ENCODE measurements at places on chromosomes 4 and X.

GRCh38 chrX:103839404-103839803 lies 7.3 kb upstream of the RAB9B start:
- DNase-seq: peak; percentile 23

DNA sequence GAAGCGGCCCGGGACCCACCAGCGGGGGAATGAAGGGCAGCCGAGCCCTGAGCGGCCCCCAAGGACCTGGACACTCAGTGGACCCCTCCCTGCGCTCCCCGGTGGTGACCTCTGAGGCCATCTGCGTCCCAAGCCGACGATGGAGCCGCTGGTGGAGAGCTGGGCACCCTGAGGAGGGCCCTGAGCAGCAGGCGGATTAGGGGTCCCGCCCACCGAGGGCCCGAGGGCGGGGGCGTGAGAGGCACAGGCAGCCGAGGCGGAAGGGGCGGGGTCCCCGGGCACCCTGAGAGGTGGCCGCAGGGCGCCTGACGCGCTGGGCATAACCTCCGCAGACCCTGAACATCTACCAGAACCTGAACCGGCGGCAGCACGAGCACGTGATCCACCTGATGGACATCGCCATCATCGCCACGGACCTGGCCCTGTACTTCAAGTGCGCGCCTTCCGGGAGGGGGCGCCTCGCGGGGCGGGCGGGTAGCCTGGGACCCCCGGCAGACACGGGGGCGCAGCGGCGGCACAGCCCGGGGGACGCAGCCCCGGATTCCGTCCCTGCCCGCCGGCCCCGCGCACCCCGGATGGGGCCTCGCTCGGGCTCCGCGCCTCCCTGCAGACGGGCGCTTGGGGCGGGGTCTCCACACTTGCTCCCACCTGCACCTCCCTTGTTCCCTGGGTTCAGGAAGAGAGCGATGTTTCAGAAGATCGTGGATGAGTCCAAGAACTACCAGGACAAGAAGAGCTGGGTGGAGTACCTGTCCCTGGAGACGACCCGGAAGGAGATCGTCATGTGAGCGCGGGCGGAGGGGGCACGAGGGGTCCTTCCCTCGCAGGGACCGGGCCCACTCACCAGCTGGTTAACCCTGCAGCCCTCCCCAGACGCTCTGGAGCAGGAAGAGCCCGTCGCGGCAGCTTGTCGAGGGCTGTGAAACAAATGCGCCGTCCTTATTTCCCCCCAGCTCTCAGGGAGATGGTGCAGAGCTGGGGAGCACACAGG lies 10.3 kb downstream of the ATP5ME start:
- peak; percentile 78 for DNase-seq

GRCh38 chr4:10662937-10663336 lies 21.6 kb downstream of the CLNK start:
- DNase-seq: no peak

DNA sequence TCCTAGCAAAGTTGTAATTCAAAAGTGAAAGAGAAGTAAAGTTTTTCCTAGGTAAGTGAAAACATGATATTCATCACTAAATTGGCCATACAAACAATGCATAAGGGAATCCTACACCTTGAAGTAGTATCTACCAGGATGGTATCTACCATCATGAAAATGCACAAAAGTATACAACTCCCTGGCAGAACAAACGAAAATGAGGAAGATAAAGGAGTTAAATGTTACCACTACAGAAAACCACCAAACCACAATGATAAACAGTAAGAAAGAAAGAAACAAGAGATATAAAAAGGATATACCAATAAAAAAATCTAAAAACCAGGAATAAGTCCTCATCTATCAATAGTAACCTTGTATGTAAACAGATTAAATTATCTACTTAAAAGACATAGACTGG lies 26.9 kb downstream of the GK2 start:
- DNase-seq: no peak

GRCh38 chr4:120921456-120922380 lies 808 bp downstream of the PRDM5 start:
- peak; percentile 57 for DNase-seq

GRCh38 chrX:83829874-83830273 lies 31.1 kb upstream of the CYLC1 start:
- DNase-seq: no peak

All from activated CD4-positive, alpha-beta T cell treated with anti-CD3 and anti-CD28 coated beads, Interleukin-2, amount 50 U/mL, for 48 hours (primary cell).